ENCODE measurements at places on chromosomes 12 and 14.

DNA sequence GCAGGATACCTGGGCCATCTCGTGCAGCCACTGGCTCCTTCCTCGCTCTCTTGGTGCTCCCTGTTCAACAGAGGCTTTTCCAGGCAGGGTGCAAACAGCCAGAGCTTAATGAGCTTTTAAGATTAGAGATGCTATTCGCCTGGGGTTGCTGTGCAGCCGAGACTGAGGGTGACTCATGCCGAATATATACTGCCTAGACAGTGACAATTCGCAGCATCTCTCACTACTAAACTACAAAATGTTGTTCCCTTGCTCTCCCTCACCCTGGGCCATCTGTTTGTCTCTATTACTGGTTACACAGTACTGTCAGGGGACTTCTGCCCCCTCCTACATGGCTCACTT, 26.0 kb upstream of the TESC start:
- no peak for DNase-seq

GRCh38 chr12:75996861-75997447, 34.6 kb downstream of the PHLDA1 start:
- no peak for DNase-seq

DNA sequence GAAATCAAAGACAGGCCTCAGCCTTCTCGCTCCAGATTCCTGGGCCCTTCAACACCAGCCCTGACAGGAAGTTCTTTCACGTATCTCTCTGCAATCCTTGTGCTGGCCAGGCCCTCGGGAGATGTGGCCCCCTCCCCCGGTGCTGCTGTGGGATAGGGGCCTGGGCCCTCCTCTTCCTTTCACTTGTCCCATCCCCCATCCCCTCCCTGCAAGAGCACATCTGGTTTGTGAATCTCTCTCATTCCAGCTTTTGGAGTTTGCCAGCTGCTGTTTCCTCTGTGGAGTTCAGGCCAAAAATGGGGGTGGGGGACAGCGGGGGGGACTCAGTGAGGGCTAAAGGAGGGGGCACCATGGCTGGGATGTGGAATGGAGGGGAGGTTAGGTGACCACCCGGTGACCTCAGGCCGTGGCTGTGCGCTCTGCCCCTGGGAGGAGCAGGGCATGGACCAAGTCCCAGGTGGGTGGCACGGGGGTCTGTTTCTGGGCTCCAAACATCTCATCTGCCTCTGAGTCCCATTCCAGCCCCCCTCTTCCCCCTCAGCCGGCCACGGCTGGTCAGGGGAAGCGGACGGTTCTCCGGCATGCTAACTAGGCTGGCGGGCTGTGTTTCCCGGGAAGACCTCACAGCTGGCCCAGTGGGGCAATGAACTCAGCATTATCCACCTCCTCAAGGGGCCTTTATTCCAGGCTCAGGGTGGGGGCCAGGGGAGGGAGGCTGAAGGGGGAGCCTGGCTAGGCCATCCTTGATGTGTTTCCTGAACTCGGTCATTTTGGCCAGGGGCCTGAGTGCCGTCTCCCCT, 7.4 kb downstream of the LRP1 start:
- no peak for DNase-seq

DNA sequence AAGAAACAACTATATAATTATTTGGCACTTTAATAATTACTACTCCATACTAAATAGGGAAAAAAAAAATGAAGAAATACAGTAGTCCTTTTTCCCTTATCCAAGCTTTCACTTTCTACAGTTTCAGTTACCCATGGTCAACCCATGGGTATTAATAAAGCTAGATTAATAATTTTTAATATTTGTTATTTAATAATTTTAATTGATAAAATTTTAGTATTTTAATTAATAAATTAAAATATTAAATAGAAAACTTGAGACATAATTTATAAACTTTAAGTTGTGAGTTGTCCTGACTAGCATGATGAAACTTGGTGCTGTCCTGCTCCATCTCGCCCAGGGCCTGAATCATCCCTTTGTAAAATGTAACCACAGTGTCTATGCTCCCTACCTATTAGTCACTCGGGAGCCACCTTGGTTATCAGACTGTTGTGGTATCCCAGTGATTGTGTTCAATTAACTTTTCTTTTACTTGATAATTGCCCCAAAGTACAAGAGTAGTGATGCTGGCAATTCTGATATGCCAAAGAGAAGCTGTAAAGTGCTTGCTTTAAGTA, 71.8 kb downstream of the PAWR start:
- no peak for DNase-seq

GRCh38 chr12:62471734-62472133, 5.1 kb downstream of the MON2 start:
- no peak for DNase-seq

DNA sequence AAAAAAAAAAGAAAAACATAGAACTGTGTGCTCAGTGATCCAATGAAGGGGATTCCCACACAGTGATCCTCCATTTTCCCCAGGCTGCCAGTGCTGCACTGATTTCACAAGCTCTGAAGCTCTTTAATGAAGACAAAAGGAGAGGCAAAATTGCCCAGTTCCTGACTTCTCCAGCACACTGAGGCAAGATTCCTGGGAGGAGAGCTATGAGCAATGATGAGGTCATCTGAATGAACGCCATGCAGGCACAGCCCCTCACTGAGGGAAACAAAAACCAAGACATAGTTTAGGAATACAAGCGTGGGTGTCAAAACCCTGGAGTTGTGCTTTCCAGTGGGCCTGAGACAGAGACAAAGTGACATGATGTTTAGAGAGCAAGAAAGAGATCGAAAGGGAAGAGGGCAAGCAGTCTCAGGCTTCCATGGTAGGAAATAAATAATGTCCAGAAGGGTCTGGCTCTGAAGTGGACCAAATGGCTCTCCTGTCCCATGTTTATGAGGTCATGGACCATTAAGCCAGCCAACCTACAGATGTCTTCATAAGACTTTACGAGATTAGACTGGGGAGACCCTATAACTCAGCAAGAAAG, 40.9 kb upstream of the SMUG1 start:
- DNase-seq: no peak

- no peak for DNase-seq
Measured at GRCh38 chr14:68241862-68242487, 422.4 kb downstream of the RAD51B start.

- DNase-seq: no peak
Measured at GRCh38 chr14:22552827-22553076, 36.3 kb downstream of the DAD1 start.

DNA sequence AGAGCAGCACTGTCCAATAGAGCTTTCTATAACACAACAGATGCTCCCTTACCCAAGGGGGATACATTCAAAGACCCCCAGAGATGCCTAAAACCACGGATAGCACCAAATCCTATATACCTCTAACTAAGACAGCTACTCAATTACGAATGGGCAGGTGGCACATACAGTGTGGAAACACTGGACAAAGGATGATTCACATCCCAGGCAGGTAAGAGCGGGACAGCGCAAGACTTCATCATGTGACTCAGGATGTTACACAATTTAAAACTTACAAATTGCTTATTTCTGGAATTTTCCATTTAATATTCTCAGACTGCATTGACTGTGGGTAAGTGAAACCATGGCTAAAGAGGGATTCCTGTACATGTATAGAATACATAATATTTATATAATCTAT, 5.5 kb upstream of the HCFC2 start:
- DNase-seq: no peak

- no peak for DNase-seq
Measured at GRCh38 chr14:93706360-93706955, 81.8 kb downstream of the PRIMA1 start.

DNA sequence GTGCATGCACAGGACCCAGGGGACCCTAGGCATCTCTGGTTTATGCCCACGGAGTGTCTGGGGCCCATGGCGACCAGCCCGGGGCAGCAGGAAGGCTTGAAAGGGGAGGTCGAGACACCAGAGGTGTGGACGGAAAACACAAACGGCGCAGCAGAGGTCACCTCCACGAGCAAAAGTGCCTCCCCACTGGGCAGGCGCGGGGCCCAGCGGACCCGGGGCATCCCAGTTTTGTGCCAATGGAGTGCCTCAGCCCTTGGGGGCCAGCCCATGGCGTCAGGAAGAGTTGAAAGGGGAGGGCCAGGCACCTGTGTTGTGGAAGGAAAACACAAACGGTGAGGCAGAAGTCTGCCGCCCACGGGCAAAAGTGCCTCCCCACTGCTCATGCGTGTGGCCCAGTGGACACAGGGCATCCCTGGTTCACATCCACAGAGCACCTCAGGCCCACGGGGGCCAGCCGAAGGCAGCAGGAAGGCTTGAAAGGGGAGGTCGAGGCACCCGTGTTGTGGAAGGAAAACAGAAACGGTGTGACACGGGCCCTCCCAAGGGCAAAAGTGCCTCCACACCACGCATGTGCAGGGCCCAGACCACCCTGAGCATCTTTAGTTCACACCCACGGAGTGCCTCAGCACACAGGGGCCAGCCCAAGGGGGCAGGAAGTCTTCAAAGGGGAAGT, 378.8 kb downstream of the ALG10 start:
- DNase-seq: no peak

DNA sequence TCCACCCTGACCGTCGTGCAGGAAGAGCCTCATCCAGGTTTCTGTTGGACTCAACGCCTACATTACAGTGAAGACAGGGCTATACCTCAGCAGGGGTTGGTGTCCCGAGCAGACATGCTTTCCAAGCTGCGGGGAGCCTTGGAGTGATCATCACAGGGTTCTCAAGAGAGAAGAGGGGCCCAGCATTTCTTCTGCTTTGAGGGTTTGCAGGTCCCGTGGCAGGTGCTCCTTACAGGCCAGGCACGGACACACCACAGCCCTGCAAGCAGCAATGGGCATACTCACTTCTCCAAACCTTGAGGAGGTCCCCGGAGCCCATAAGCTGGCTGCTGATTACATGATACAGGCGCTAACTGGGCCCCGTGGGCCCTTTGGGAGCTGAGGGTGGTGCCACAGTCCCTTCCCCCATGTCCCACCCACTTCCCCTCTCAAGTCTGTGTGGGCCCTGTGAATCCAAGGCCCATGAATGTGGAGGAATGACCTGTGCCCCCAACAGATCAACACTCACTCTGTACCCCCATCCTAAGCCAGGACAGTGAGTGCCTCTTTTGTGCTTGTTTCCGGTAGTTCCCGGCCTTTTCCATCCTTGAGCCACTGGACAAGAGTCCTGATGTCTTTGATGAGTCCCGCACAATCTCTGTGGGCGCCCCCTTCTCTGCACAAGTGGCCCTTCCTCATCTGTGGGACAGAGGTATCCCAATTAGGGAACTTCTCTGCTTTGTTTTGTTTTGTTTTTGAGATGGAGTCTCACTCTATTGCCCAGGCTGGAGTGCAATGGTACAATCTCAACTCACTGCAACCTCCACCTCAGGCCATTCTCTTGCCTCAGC, 1.1 kb downstream of the AQP2 start:
- DNase-seq: no peak

- no peak for DNase-seq
Measured at GRCh38 chr12:27517546-27517945, 6.5 kb upstream of the PPFIBP1 start.

GRCh38 chr12:2970744-2971143, 11.5 kb downstream of the TEAD4 start:
- no peak for DNase-seq

DNA sequence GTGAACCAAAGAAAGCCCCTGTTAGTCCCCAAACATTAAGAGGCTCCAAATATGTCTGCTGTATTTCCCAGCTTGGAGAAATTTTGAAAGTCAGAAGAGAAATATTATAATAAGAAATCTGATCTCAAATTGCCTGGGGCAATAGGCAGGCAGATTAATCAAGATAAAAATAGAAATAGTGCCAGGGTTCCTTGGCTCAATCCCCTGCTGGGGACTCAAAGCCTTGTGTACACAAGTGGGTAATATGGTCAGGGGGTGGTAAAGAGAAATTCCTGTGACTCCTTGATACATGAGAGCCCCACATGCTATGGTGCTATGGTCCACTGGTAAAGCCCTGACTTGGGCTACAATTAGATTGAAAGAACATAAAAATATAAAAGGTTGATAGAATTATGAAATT, 41.3 kb upstream of the ARID2 start:
- no peak for DNase-seq

- DNase-seq: no peak
Measured at GRCh38 chr12:337039-337438, 52.1 kb downstream of the KDM5A start.

- peak; percentile 33 for DNase-seq
Measured at GRCh38 chr12:6069437-6070093, 54.9 kb downstream of the VWF start.

DNA sequence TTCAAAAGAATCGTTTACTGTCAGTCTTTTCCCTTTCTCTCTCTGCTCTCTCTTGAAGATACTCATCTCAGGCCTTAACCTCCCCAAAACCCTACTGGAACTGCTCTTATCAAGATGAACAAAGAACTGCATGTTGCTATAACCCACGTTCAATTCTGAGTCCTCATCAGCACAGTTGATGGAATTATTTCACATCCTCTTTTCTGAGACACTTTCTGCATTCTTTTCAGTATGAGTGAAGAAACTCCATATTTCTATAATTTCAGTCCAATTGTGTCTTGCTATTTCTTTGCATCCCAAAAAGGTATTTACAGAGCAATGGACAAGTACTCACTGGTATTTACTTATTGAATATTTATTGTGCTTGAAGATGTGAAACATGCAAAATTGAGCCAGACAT, 160.1 kb upstream of the CPNE8 start:
- no peak for DNase-seq

DNA sequence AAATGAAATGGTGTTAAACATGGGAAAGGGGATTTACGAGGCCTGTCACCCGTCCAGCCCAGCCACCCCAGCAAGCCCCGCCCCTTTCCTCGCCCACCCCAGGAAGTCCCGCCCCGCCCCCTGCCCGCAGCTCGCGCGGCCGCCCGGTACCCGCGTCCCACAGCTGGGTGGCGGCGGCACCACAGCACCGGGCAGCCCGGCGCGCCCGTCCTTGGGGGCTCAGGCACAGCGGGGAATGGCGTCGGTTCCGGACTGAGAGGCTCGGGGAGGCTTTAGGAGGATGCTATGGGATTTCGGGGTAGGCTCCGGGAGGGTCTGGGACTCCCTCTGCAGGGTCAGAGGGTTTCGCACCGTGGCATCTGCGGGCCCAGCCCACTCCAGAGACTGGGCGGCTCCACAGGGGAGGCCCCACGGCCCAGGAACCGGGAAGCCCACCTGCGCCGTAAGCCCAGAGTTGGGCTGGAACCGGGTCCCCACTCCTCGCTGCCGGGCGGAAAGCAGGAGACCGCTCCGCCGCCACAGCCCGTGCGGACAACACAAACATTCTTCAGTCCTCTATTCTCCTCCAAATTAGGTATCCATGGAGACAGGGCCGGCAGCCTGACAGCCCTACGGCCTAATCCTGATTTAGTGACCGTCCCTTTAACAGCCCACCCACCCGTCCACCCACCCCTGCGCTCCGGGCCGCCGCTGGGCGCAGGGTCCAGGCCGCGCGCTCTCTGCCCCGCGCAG, 1.4 kb downstream of the FIGNL2 start:
- DNase-seq: peak; percentile 26

GRCh38 chr12:90174198-90174510, 465.5 kb upstream of the ATP2B1 start:
- DNase-seq: no peak

GRCh38 chr12:50924131-50924438, 28.3 kb upstream of the HIGD1C start:
- DNase-seq: no peak

Data from activated T-cell treated with anti-CD3 and anti-CD28 coated beads for 24 hours (primary cell).